Left cardiac atrium (tissue), 4 donors: ENCODE measurements at places on chromosomes 6 and 20. TPM values are rescaled to one million over a fixed set of nuclear protein-coding genes. Genes with fewer than 3 reads are reported as not detected.

- peak; percentile 72 for DNase-seq
These were observed 611 bp upstream of the RAB22A start for GRCh38 chr20:58308680-58309527.

- DNase-seq = no peak
These were observed 266.6 kb downstream of the COL12A1 start for GRCh38 chr6:74939151-74939708.

DNA sequence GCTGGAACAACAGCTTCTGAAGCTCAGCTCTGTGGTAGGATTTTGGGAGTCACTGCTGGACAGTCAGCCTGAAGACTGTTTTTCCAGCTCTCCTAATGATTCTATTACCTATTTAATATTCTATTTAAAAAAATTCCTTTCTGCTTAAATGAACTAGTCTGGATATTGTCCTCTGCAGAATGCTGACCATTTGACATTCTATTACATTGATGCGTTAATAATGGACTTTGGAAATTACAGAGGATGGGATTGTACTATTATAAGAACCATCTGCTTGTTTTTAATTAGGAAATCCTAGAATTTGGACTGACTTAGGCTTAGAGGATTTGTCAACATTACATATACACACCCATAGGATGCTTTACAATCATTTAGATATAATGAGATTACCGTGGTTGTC lies 19.7 kb downstream of the LRP11 start:
- no peak for DNase-seq

DNA sequence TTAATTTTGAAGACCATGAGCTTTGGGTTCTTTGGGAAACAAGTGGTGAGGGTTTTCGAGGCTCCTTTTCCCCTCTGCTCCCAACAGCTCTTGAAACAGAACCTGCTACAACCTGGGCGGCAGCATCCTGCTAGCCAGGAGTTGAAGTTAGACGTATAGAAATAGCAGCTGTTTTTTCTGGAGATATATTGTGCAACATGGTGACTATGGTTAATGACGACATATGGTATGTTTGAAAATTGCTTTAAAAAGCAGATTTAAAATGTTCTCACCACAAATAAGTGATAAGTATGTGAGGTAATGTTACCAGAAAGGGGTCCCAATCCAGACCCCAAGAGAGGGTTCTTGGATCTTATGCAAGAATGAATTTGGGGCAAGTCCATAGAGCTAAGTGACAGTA lies 138.9 kb downstream of the PDE7B start:
- DNase-seq = no peak

Gene PM20D2
- total RNA-seq = 11.8 TPM

DNA sequence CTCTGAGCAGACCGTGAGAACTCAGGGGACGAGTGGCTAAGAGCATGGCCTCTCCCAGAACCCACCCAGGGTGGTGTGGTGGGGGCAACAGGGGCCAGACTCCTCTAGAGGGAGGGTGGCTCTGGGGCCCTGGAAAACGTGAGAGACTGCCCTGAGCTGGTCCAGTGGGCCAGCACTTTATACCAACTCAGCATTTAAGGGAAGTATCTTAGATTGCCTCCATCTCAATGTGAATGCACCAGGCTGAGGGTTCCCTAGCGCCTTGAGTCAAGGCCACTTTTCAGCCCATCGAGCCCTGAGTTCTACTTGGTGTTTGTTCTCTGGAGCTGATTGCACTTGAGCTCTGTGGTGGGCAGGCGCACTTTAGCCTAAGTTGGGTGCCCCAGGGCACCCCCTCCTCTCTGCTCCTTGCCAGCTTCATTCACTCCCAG lies 42.0 kb upstream of the IRF4 start:
- no peak for DNase-seq

Gene LHFPL5
- not detected for total RNA-seq

GRCh38 chr6:8855411-8855810 lies 420.1 kb upstream of the SLC35B3 start:
- no peak for DNase-seq

DNA sequence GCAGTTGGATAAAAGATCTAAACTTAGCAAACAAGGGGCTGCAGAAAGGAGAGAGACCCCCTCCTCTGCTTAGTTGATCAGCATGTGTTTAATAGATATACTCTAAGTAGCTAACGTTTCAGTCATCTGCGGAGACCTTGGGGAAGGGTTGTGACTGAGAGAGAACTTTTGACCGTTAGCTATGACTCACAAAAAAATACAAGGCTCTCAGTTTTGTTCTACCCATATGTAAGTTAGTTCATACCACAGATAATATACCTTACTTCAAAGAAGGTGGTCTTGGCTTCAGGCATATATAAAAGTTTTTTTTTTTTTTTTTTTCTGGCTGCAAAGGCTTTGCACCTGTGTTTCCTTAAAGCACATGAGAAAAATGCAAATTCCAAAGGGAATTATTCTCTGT lies 258.9 kb downstream of the GJA1 start:
- no peak for DNase-seq

DNA sequence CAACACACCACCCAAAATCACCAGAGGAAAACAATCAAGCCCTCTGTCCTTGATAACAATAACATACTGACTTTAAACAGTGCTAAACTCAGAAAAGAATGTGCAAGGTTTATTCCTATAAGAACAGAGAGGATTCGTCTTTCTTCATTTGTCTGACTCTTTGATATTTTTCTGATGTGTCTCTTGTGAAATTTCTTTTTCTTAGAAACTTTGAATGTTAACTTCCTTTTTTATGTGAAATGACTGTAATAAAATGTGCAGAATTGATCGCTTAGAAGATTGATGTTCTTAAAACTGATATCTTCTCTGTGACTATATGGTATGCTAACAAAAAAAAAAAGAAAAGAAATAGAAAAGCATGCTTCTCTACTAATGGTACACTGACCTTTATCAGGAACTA lies 947.4 kb upstream of the CITED2 start:
- no peak for DNase-seq

- no peak for DNase-seq
These were observed 55.0 kb downstream of the SCML4 start for GRCh38 chr6:107769053-107769658.

DNA sequence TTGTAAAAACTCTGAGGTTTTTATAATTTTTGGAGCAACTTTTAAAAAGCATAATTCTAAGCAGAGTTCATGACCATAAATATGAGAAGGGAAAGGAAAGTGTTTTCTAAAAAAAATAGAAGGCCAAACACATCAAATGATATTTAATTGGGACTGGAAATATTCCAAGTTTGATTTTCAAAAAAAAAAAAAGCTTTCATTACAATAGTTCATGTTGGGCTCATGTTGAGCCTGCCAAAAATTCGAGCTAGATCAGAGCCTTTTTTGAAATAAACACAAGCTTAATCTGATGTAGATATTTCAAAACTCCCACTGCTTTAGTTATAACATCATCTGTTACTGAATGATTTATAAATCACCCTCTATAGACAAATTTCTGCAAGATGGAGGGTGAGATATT lies 163.4 kb upstream of the DEFB112 start:
- DNase-seq = no peak

- DNase-seq = peak; percentile 70
These were observed 23.8 kb upstream of the FAM50B start for GRCh38 chr6:3825331-3825831.

- no peak for DNase-seq
These were observed 86.7 kb downstream of the GMDS start for GRCh38 chr6:2158596-2159271.

DNA sequence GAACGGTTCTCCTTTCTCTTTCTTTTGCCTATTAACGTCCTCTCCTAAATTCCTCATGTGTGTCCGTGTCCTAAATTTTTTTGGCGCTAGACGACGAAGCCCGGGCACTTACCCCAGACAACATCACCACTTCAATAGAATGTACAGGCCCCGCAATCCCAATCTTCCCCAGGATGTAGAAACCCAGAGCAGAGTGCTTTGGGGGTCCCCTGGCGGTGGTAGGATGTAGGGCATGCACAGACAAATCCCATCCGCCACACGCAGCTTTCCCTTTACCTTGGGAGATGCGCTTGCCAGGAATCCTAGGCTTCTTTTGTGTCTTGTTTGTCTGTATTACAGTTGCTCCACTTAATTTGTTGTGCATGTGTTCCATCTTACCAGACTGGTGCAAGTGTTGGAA lies 417.3 kb upstream of the ARID1B start:
- DNase-seq = no peak

DNA sequence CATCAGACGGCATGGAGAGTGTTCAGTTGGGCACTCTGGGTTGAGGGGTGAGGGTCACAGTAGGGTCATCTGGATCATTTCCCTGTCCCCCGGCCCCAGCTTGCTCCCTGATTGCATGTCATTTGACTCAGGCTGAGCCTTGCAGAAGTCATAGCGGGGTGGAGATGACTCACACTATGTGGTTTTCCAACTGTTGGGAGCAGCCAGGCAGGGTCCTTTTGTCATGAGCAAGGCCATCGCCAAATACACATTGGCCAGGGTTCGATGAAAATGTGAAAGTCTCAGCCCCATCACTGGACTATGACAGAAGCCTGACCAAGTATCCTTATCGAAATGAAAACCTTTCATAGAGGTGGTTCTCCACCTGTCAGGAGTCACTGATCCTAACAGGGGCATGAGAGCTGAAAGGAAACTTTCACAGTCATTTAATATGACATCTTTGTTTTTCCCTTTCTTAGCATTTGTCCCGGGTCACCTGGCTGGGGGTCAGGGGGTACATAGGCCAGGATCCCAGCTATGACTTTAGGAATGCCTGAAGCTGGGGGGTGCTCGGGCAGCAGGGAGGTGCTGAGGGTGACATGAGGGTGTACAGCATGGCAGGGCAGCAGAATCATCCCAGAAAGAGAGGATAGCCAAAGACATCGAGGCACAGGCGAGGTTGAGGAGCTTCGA lies 70.2 kb upstream of the CD93 start:
- DNase-seq = no peak

- DNase-seq = no peak
These were observed 358.2 kb downstream of the CD109 start for GRCh38 chr6:74054190-74054589.

GRCh38 chr20:62122654-62123449 lies 577 bp downstream of the LSM14B start:
- peak; percentile 41 for DNase-seq

Gene SCP2D1
- total RNA-seq = not detected

Gene KIF13A
- total RNA-seq = 60.5 TPM

DNA sequence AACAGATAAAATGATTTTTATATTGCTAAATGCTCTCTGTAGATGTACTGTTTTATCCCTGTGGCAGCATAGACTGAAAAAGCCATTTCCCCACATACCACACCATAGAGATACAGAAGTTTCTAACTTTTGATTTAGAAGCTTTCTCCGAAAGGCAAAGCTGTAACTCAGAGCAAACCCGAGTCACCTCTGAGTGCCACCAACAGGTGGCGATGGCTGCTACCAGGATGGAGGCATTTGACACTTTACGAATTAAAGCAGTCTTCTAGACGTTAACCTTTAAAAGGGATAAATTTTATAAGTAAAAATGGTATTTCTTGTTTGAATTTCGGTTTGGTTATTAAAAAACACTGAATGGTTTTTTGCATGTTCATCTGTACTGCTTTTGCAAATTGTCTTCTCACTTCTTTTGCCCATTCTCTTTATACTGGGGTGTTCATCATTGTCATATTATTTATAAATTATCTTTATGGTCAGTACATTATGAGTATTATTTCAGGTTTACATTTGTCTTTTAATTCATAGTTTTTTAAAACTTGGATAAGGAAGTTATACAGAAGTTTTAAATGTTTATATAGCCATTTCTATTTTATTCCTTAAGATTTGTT lies 201.0 kb upstream of the CEP162 start:
- peak; percentile 52 for DNase-seq

Gene HLA-B
- total RNA-seq = 609 TPM

Gene EPB41L2
- total RNA-seq = 83.3 TPM

Gene NR2E1
- not detected for total RNA-seq

Gene TRIM10
- total RNA-seq = not detected

DNA sequence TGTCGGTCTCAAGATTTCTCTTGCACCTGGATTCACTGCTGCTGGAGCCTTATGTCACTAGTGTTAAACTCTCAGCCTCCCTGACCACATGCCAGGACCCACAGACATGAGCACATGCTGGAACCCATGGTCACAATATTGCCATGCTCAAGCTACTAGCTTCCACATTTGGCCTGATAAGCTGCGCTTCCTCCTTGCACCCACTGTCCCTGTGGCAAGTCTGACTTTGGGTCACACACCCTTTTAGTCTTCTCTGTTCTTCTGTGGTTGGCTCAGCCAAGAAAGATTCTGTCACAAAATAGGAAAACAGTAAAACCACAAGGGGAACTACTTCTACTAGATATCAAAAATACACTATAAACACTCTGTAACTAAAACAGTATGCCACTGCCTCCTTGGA lies 68.9 kb upstream of the HDAC2 start:
- no peak for DNase-seq

Gene TEAD3
- 39.6 TPM for total RNA-seq

Gene HSP90AB1
- total RNA-seq = 662 TPM

Gene THBD
- total RNA-seq = 50.5 TPM

- no peak for DNase-seq
These were observed 40.0 kb upstream of the CD2AP start for GRCh38 chr6:47437592-47437991.

DNA sequence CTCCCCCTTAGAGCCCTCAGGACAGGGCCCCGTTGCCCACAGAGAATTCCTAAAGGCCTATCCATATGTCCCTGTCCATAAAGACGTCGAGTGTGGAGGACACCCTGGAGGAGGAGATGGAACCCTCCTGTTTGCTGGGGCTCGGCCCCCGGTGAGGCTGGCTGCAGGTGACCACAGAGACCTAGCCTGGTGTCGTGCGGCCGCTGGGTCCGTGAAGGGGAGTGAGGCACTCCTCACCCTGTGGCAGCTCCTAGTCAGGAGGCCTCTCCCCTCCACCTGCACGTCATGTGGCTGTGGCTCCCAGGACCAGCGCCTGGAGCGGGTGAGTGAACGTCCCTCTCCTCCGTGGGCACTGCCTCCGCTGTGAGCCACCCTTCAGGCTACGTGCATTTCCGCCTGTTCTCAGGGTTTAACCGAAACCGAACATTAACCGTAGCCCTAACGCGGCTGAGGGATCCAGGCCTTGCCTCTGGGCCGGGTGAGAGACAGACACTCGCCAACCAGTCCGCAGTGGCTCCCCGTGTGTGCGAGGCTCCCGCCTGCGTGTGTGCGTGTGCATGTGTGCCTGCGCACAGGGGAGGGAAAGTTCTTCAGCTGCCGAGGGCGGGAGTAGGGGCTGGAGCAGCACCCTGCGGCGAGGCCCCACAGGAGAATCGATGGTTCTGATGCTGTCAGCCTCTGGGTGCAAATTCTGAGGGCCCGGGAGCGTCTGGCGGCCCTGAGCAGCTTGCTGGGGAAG lies 5.9 kb upstream of the TCEA2 start:
- DNase-seq = no peak

DNA sequence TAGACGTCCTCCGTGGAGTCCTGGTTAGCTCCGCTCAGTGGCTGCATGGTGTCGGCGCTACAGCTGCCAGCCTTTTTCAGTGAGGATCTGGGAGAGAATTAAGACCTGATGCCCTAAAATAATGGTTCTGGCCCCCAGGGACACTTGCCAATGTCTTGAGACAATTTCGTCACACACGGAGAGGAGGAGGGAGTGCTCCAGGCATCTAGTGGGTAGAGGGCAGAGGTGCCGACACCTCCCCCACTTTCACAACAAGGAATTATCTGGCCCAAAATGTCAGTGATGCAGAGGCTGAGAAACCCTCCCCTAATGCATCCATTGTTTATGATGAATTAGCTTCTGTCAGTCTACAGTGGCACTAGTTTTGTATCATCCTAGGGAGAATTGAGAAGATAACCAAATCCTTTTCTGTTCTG lies 24.4 kb downstream of the TMEM181 start:
- no peak for DNase-seq

Gene SOBP
- total RNA-seq = 13.6 TPM
